Endodermal cell (in vitro differentiated cells): ENCODE measurements at places on chromosomes 3 and 15. TPM values are rescaled to one million over a fixed set of nuclear protein-coding genes. Genes with fewer than 3 reads are reported as not detected.

DNA sequence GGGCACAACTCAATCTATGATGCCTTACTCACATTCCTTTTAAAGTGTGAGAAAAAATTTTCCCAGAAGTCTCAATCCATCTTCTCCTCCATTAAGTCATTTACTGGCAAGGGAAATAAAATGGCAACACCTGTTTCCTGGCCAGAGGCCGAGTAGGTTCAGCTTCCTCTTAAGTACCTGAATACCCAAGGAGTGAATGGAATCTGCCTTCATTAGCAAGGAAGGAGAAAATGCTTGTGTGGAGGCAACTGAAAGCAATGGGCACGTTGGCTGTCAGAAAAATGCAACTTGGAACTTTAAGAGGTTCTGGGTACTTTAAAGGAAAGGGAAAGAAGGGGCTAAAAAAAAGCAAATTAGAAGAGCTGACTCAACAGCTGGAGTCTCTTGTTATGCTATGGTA lies 423.6 kb upstream of the ARL6 start:
- H3K27me3 ChIP-seq: no peaks in the 10 kb centered on the region
- no peak overlapping the region for H3K4me3 ChIP-seq
- no peak overlapping the region for H3K27ac ChIP-seq
- no peaks in the 10 kb centered on the region for H3K4me1 ChIP-seq

GRCh38 chr15:69377216-69377970 lies 36.8 kb upstream of the KIF23 start:
- H3K4me3 ChIP-seq: no peak overlapping the region
- H3K4me1 ChIP-seq: no peaks in the 10 kb centered on the region
- H3K27me3 ChIP-seq: no peaks in the 10 kb centered on the region

GRCh38 chr15:96321639-96322535 lies 8.6 kb upstream of the NR2F2 start:
- H3K4me1 ChIP-seq: no peaks in the 10 kb centered on the region
- peak overlapping the region; percentile 9 for H3K27ac ChIP-seq
- H3K4me3 ChIP-seq: peak overlapping the region; percentile 77
- DNase-seq: peak; percentile 73

WDR48 gene
- total RNA-seq: 60.4 to 72.2 TPM (median 61.1 TPM) in 3 replicates

DNA sequence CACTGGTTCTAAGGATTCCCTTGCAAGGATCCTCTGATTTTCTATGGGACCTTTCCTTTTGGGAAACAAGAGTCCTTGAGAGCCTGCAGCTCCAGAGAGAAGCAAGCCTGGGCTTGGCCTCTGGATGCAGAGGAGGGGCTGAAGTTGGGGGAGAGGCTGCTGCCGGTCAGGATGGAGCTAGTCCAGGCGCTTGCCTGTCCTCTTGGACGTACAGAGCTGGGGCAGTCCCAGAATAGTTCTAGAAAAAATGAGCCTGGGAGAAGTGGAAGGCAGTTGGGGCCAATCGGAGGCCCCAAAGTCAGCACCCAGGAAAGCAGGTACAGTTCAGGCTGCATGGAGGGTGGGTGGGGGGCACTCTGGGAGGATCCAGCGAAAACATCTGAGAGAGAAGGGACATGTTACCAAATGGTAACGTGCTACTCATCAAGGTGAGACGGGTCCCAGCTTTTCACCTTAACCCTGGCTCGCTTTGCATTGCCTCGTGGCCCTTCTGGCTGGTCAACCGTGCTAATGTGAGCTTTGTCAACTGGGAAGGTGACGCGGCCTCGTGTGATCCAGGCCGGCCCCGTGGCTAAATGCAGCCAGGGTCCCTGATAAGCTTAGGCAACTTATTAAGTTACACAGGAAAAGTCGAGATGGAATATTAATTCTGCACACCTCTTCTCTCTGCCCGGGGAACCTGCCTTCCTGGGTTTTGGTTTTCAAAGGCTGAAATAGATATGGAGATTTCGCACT lies 38.7 kb upstream of the MAGEF1 start:
- no peaks in the 10 kb centered on the region for H3K27me3 ChIP-seq
- H3K36me3 ChIP-seq: no peaks in the 10 kb centered on the region
- peaks cover 19% of the 10 kb centered on the region for H3K4me1 ChIP-seq
- DNase-seq: no peak

SLC27A2 gene
- 4.7 to 6.8 TPM (median 6.4 TPM) in 3 replicates for total RNA-seq

SETMAR gene
- 20.9 and 22.4 TPM in 2 replicates for total RNA-seq

SEMA3B gene
- total RNA-seq: 10.3 to 25.0 TPM (median 10.9 TPM) in 3 replicates

DNA sequence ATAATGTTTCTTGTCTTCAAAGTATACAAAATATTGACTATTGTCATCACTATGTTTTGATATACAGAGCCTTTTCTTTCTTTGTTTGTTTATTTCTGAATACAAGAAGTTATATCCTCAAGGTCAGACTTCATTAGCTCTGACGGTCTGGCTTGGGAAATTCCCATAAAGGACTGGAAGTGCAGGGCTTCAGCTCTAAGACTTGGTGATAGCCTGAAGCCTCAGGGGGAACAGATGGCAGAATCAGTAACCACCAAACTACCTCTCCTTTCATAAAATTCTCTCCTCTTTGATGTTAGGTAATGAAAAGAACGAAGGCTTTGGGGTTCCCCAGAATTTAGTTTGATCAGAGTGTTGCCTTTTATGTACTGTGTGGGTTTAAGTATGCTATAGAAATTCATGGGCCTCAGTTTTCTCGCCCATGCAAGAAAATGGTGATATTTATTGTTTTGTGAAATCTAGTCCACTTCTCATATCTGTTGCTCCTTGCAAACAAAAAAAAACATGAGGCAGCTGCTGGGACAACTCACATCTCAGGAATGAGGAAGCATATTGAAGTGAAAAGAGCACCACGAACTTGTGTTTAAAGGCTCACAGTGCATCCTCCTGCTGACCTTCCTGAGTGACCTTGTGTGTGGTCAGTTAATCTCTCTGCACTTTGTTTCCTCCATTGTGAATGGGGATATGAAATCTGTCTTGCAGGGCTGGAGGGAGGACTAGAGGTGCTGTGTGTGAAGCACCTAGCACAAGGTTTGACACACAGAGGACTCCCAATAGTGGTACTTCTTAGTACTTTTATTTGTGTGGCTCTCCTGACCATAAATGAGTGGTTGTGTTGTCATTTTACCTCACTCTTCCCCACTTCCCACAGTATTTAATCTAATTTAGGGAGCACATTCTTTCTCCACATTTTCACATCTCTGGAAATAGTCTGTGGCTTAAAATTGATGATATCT lies 569.8 kb upstream of the IL12A start:
- H3K4me3 ChIP-seq: no peak overlapping the region
- no peaks in the 10 kb centered on the region for H3K27me3 ChIP-seq

GRCh38 chr3:179474480-179474879 lies 23.2 kb upstream of the GNB4 start:
- H3K4me1 ChIP-seq: no peaks in the 10 kb centered on the region
- no peak overlapping the region for H3K27ac ChIP-seq
- no peaks in the 10 kb centered on the region for H3K36me3 ChIP-seq
- no peaks in the 10 kb centered on the region for H3K27me3 ChIP-seq
- DNase-seq: no peak

- no peak overlapping the region for H3K4me3 ChIP-seq
- H3K27ac ChIP-seq: no peak overlapping the region
- peaks cover 84% of the 10 kb centered on the region for H3K27me3 ChIP-seq
- no peaks in the 10 kb centered on the region for H3K36me3 ChIP-seq
- peak; percentile 79 for DNase-seq
Observed at GRCh38 chr3:128438488-128439072, 28.1 kb downstream of the DNAJB8 start.

DNA sequence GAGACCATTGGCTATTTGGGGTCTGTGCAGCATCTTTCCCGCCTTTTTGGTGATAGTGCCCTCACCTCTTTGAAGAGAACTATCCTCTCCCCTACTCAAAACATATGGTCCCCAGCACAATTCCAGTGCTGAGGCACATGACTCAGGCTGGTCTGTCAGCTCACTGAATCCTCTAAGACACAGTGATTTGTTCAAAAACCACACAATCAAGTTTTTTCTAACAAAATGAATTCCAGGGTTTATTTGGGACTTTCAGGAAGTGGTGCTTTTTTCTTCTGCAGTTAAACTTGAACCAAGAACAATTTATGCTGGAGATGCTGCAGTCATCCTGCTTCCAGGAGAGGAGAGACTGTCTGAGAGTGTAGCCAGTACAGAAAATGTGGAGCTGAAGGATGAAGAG lies 142.5 kb upstream of the LMCD1 start:
- H3K36me3 ChIP-seq: no peaks in the 10 kb centered on the region
- DNase-seq: no peak
- no peak overlapping the region for H3K27ac ChIP-seq
- H3K4me3 ChIP-seq: no peak overlapping the region

UBA7 gene
- 0.63 and 1.0 TPM in 2 replicates for total RNA-seq

GRCh38 chr3:189334064-189334920 lies 162.5 kb downstream of the TPRG1 start:
- H3K27me3 ChIP-seq: no peaks in the 10 kb centered on the region
- no peaks in the 10 kb centered on the region for H3K4me1 ChIP-seq
- H3K4me3 ChIP-seq: no peak overlapping the region
- no peaks in the 10 kb centered on the region for H3K36me3 ChIP-seq
- no peak for DNase-seq

TNFSF10 gene
- 0.51 and 0.68 TPM in 2 replicates for total RNA-seq

- no peaks in the 10 kb centered on the region for H3K4me1 ChIP-seq
- no peaks in the 10 kb centered on the region for H3K27me3 ChIP-seq
- no peak overlapping the region for H3K27ac ChIP-seq
- H3K36me3 ChIP-seq: peaks cover 87% of the 10 kb centered on the region
Observed at GRCh38 chr15:90497376-90497775, 32.3 kb upstream of the CRTC3 start.

- H3K27me3 ChIP-seq: no peaks in the 10 kb centered on the region
- no peaks in the 10 kb centered on the region for H3K4me1 ChIP-seq
- no peaks in the 10 kb centered on the region for H3K36me3 ChIP-seq
- no peak overlapping the region for H3K27ac ChIP-seq
- no peak for DNase-seq
Observed at GRCh38 chr3:136008221-136008620, 42.7 kb downstream of the PPP2R3A start.

DNA sequence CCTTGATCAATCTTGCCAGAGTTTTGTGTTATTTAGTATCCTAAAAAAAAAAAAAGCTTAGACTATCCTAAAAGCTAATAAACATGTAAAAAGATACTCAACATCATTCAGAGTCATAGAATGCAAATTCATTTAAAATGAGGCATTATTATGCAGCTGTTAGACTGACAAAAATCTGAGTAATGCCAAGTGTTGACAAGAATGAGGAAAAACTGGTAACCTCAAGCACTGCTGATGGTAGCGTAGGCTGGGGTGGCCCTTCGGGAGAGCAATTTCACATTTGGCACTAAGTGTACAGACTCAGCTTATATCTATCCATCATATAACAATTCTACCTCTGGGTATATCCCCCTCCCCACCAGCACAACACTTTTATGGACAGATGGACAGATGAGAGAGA lies 280.4 kb downstream of the RAP2B start:
- no peaks in the 10 kb centered on the region for H3K36me3 ChIP-seq
- no peaks in the 10 kb centered on the region for H3K4me1 ChIP-seq
- H3K27me3 ChIP-seq: no peaks in the 10 kb centered on the region
- DNase-seq: no peak
- no peak overlapping the region for H3K4me3 ChIP-seq

UBE2E1 gene
- 112 to 154 TPM (median 121 TPM) in 3 replicates for total RNA-seq

DNA sequence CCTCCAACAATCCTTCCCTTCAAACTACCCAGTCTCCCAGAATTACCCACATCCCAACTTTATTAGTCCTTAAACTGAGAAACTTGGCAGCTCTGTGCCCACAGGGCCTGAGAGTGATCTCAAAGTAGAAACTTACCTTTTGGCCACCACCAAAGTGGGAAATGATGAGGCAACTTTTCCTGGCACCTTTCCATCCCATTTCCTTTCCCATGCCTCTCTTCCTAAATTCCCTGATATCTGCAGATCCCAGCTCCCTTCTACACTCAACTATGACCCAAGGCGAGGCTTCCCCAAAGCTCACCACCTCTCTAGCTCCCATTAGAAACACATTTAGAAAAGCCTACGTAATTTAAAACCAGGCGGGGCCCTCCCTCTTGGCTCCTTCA lies 271.9 kb downstream of the FOXP1 start:
- H3K4me3 ChIP-seq: no peak overlapping the region
- no peaks in the 10 kb centered on the region for H3K27me3 ChIP-seq
- no peaks in the 10 kb centered on the region for H3K4me1 ChIP-seq
- H3K27ac ChIP-seq: no peak overlapping the region

DNA sequence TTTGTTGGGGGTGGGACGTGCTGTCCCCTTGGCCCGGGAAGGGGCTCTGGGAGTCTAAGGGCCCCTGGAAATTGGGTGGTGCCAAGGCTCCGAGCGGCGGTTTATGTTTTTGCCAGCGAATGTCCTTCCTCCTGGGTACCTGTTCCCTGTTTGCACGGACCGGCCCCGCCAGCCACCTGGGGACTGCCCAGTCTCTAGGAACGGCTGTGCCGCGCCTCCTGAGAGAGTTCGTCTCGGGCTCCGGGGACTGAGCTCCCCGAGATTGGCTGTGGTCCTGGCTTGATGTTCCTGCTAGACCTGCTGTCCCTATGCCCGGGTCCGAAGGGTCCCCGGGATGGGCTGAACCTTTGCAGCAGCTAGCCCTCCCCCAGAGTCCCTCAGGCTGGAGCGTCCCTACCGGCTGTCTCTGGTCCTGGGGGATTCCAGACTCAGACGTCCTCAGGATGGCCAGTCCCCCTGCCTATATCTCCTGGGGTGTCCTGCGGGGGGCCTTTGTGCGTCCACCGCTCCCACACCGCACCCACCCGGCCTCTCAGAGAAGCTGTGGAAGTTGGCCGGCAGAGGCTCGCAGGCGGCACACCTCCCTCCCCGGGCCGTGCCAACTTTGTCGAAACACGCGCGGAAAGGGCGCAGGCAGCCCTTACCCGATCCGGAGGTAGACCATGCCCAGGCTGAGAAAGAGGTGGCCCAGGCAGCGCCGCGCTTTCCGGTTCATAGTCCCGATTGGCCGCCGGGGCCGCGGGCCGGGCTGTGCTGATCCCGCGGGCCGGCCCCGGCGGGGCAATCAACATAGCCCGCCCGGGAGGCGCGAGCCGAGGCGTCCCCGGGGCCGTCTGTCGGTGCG lies 547 bp downstream of the WNT7A start:
- H3K4me3 ChIP-seq: peak overlapping the region; percentile 62
- DNase-seq: peak; percentile 86
- H3K27me3 ChIP-seq: peaks cover 99% of the 10 kb centered on the region
- no peaks in the 10 kb centered on the region for H3K36me3 ChIP-seq
- H3K27ac ChIP-seq: no peak overlapping the region

- peak; percentile 69 for DNase-seq
- H3K4me1 ChIP-seq: peaks cover 16% of the 10 kb centered on the region
- H3K27me3 ChIP-seq: no peaks in the 10 kb centered on the region
- no peak overlapping the region for H3K4me3 ChIP-seq
- H3K36me3 ChIP-seq: no peaks in the 10 kb centered on the region
- no peak overlapping the region for H3K27ac ChIP-seq
Observed at GRCh38 chr15:58329781-58330671, 101.8 kb upstream of the LIPC start.

IMPG2 gene
- total RNA-seq: 0.26 and 0.27 TPM in 2 replicates

- no peaks in the 10 kb centered on the region for H3K36me3 ChIP-seq
- H3K4me3 ChIP-seq: peak overlapping the region; percentile 76
- peaks cover 72% of the 10 kb centered on the region for H3K27me3 ChIP-seq
Observed at GRCh38 chr15:88803920-88804247, 648 bp downstream of the ACAN start.

SLC2A2 gene
- total RNA-seq: 0.48 to 0.51 TPM in 2 of 3 replicates, not detected in the other
